ENCODE measurements at places on chromosomes 16 and 17. TPM values are rescaled to one million over a fixed set of nuclear protein-coding genes. Genes with fewer than 3 reads are reported as not detected.

DNA sequence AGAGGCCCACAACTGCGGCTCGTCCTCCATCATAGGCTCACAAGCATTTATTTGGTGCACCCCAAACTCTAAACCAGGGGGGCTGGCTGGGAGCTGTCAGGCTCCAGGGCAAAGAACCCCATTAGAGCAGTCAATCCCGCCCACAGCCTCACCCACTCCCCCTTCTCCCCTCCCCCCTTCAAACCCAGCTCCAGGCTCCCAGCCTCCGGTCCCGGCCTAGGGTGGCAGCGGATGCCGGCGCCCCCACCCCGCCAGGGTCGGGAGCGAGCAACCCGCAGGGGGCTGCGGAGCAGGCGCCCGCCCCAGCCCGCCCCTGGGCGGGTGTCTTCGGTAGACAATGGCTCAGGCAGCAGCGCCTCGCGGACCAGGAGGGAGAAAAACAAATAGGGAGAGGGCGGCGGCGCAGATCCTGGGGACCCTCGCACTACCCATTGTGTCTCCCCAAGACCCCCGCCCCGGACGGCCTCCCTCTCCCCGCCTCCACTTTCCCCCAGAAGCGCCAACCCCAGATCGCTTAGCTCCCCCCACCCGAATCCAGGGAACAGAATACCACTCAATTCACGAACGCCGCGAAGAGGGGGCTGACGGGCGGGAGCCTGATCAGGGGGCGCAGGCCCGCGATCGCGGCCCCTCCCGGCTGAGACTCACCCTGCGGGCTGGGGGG, 572 bp downstream of the FAM171A2 start:
- no peaks in the 10 kb centered on the region for H3K36me3 ChIP-seq
- H3K4me3 ChIP-seq = peak overlapping the region; percentile 58
- H3K27ac ChIP-seq = no peak overlapping the region
- DNase-seq = no peak
- no peaks in the 10 kb centered on the region for H3K27me3 ChIP-seq

Gene SHISA6
- not detected for total RNA-seq

Gene CACNA1G
- 10.0 TPM for total RNA-seq

Gene SLC5A10
- total RNA-seq = not detected

DNA sequence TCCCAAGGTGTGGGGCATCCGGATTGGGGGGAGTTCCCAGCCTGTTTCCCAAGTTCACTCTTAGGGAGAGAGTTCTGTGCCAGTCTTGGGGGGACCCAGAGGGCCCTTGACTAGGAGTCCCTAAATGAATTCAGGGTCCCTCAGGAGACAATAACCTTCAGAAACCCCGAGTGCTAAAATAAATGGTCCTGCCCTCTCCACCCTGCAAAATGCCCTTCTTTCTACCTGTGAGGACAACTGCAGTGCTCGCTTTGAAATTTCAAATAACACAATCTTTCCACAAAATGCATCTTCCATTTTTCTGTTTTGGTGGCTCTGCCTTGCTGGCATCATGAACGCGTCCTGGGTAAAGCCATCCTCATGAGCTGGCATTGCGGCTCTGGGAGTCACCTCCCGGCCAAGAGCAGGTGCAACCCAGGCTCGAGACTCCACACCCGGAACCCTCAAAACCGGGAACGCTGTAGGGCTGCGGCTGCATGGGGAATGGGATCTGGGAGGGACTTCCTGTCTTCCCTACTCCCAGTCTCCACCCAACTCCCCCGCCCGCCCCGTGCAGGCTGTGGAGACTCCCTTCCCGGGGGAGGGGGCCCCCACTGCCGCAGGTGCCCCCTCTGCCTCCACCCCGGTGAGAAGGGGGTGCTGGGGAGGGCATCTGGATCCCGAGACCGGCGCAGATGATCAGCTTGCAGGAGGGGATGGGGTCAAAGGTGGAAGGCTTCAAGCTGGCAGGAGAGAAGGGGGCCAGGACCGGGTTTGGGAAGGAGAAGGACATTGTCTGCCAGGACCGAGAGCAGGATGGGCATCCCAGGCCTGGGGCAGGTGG, at the start of gene ZNF205:
TSS of gene ZNF205 (plus strand) at position 529 of the 823 bp plus-strand sequence. CDS start 845 bp downstream, outside the sequence.
- no peaks in the 10 kb centered on the region for H3K27me3 ChIP-seq
- DNase-seq = no peak
- H3K4me1 ChIP-seq = peaks cover 16% of the 10 kb centered on the region
- peak within 1 kb of the TSS; percentile 88 for H3K27ac ChIP-seq
- H3K36me3 ChIP-seq = peaks cover 3% of the 10 kb centered on the region

DNA sequence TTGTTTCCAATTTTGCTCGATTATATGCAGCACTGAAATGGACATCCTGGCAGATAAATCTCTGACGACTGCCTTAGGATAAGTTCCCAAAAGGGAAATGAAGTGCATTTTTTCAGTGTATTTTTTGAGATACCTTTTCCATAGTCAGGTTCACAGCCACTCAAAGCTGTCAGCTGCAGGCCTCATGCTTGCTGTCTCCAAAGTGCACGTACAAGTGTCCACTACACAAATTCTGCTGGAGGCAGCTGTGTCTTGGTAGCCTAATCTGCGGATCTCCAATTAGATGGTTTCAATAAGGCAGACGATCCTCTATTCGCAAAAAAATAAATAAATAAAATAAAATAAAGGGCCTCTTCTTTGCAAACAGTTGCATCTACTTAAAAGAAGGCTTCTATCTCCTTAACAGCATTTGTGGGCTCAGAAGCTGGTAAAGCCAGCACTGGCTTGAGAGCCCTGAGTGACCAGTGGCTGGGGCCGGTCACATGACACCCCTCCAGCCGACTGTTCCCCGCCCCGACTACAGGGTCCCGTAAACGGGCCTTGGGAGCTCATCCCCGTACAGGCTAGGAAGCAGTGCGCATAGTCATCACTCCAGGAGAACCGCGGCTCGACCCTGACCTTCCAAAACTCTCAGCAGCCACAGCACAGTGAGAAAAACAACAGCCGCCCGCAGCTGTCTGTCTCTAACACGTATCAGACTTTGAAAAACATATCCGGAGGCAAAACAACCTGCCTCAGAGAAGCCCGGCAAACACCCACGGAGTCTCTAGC, 18.8 kb downstream of the RPH3AL start:
- no peaks in the 10 kb centered on the region for H3K27me3 ChIP-seq
- H3K4me1 ChIP-seq = peaks cover 2% of the 10 kb centered on the region
- H3K27ac ChIP-seq = no peak overlapping the region
- no peaks in the 10 kb centered on the region for H3K36me3 ChIP-seq
- DNase-seq = no peak

- H3K36me3 ChIP-seq = no peaks in the 10 kb centered on the region
- H3K4me3 ChIP-seq = peak overlapping the region; percentile 97
- no peaks in the 10 kb centered on the region for H3K27me3 ChIP-seq
- H3K4me1 ChIP-seq = peaks cover 4% of the 10 kb centered on the region
Measured at GRCh38 chr16:28491230-28491969, 474 bp downstream of the CLN3 start.

DNA sequence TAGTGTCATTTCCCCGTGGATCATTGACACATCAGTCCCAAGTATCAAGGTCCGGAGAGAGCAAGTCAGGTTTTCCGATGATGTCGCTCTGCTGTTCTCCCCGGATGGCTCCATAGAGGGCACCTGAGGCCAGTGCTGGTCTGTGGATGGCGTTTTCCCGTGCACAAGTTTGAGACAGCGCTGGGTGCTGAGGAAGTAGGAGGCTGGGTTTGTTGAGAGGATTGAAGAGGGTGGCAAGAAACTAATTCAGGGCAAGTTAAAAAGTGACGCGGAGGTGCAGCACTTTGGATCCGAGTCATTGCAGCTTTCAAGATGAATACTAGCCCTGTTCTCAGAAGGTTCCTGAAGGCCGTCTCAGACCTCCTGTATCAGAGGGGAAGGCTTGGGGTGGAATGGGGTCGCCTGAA, 7.7 kb downstream of the NUBP1 start:
- H3K36me3 ChIP-seq = no peaks in the 10 kb centered on the region
- no peak for DNase-seq
- H3K4me3 ChIP-seq = no peak overlapping the region

Gene IGFALS
- total RNA-seq = 0.10 TPM

- H3K27ac ChIP-seq = no peak overlapping the region
- H3K4me3 ChIP-seq = no peak overlapping the region
- H3K36me3 ChIP-seq = no peaks in the 10 kb centered on the region
Measured at GRCh38 chr17:75730065-75730464, 8.8 kb downstream of the ITGB4 start.

DNA sequence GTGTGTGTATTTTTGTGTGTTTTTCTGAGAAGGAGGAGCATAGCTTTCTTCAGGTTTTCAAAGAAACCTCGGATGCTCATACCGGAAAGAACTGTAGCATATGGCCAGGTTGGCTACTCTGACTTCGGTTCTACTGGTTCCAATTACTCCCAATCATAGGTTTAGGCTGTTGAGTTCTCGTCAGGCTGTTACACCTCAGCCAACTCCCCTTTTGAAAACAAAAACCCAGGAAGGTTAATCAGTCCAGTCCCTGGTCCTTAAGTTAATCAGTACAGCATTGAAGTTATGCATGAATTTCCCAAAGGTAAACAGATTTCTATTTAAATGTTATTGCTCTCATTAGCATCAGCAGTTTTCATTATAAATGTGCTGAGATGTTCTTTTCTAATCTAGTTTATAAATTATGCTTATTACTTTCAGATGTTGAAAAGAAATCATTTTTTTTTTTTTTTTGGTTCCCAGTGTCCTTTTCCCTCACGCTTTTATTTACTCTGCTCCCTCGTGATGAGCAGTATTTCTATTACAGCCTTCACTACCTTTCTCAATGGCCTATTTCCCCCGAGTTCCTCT, 111.0 kb downstream of the NPIPB5 start:
- H3K4me3 ChIP-seq = no peak overlapping the region
- H3K27me3 ChIP-seq = peaks cover 19% of the 10 kb centered on the region
- no peak overlapping the region for H3K27ac ChIP-seq
- no peaks in the 10 kb centered on the region for H3K36me3 ChIP-seq
- H3K4me1 ChIP-seq = no peaks in the 10 kb centered on the region

Gene PPP1R1B
- total RNA-seq = 45.7 TPM

All from Panc1 (cell line).